ENCODE measurements at places on chromosomes 6 and 20. TPM values are rescaled to one million over a fixed set of nuclear protein-coding genes. Genes with fewer than 3 reads are reported as not detected.

TLDC2 gene
- 0.40 TPM for total RNA-seq

CDH4 gene
- 5.8 TPM for total RNA-seq

SPATS1 gene
- total RNA-seq: 0.88 TPM

SOBP gene
- total RNA-seq: 30.0 TPM

PACRG gene
- total RNA-seq: 15.4 TPM

GINS1 gene
- total RNA-seq: 7.9 TPM

PNPLA1 gene
- total RNA-seq: not detected

UBD gene
- 0.94 TPM for total RNA-seq

EYA4 gene
- total RNA-seq: 2.3 TPM

FNDC11 gene
- 1.0 TPM for total RNA-seq

GUCA1A gene
- total RNA-seq: 1.9 TPM
